GM04504 (cell line): ENCODE measurements at places on chromosomes 4 and X.

- no peak for DNase-seq
Observed at GRCh38 chrX:140709421-140709846, at the start of gene LINC00632. LINC00632 (plus strand) TSS chrX:140709759.

DNA sequence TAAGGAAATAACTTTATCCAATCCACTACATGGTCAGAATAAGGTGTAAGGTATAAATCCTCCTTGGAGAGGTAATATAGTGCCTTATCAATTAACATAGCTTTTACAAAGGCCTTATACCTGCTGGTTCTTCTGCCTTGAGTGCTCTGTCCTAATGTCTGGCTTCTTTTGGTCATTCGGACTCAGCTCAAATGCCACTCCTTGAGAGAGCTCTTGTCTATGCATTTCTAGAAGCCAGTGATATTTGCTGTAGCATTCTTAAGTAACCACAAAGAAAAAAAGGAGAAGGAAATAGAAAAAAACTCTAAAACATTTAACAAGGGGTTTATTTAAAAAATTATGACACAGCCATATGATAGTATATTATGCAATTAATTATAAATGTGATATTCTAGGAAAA is 444.8 kb upstream of the SLIT2 start:
- DNase-seq: no peak

- no peak for DNase-seq
Observed at GRCh38 chr4:160450876-160451275, 1348.0 kb downstream of the RAPGEF2 start.

DNA sequence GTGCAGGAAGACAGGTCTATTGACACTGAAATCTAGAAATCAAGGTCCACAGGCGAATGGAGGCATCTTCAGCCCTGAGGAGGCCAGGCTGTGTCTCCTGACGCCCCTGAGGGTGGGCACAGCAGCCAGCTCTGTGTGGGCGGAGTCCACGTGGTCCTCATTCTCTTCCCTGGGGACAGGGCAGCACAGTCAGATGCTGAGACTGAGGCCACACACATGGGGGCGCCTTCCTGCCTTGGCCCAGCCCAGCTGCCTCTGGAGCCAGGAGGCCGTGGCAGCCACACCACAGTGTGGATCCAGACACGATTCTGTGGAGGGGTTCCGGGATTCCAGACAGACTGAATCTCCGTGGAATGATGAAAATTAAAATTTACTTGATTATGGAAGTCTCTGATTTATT is 20.8 kb downstream of the FGFR3 start:
- no peak for DNase-seq

DNA sequence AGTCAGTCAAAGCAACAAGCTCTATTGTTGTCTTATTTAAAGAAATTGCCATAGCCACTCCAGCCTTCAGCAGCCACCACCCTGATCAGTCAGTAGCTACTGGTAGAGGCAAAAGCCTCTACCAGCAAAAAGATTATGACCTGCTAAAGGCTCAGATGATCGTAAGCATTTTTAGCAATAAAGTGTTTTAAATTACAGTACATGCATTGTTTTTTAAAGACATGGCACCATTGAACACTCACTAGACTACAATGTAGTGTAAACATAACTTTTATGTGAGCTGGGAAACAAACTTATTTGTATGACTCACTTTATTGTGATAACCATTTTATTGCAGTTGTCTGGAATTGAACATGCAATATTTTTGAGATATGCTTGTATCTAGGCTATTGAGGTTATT is 32.3 kb upstream of the DYNLT3 start:
- DNase-seq: no peak

DNA sequence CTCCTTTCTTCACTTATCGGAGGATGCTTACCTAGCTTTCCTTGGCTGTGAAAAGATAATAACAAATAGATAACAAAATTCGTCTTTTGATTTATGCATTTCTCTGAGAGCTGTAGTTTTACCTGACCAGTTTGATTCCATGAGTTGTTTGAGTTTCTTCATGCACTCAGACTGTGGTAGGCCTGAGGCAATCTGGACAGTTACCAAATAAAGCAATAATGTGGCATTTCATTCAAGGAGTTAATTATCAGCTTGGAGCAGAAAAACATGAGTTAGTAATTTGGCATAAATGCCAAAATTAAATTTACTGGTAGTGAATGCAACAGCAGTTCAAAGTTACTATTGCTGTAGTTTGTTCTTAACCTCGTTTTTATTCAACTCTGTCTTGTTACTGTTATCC is 53.5 kb downstream of the FABP2 start:
- DNase-seq: peak; percentile 15
